ENCODE measurements at places on chromosomes 16 and 17.

GRCh38 chr17:65185668-65186382, 48.7 kb downstream of the RGS9 start:
- DNase-seq, result no peak

- DNase-seq, result no peak
These were observed 7.3 kb downstream of the GJD3 start for GRCh38 chr17:40356990-40357881.

GRCh38 chr16:7583396-7583795, 250.8 kb downstream of the RBFOX1 start:
- no peak for DNase-seq

DNA sequence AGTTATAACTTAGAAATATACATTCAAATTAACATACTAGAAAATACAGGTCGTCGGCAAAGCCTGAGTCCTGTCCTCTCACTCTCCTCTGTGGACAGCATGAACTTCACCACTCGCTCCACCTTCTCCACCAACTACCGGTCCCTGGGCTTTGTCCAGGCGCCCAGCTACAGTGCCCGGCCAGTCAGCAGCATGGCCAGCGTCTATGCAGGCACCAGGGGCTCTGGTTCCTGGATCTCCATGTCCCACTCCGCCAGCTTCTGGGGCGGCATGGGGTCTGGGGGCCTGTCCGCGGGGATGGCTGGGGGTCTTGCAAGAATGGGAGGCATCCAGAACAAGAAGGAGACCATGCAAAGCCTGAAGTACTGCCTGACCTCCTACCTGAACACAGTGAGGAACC, 319.4 kb downstream of the ZFHX3 start:
- no peak for DNase-seq

GRCh38 chr17:73647772-73648542, 3.7 kb upstream of the SDK2 start:
- DNase-seq, result no peak

- no peak for DNase-seq
These were observed 31.4 kb downstream of the PDIA2 start for GRCh38 chr16:314351-314750.

GRCh38 chr16:58021661-58022551, 3.6 kb upstream of the MMP15 start:
- no peak for DNase-seq

GRCh38 chr17:6126768-6127167, 56.6 kb downstream of the WSCD1 start:
- DNase-seq, result no peak
